AG20443 (cell line): ENCODE measurements at places on chromosomes 1 and 21.

DNA sequence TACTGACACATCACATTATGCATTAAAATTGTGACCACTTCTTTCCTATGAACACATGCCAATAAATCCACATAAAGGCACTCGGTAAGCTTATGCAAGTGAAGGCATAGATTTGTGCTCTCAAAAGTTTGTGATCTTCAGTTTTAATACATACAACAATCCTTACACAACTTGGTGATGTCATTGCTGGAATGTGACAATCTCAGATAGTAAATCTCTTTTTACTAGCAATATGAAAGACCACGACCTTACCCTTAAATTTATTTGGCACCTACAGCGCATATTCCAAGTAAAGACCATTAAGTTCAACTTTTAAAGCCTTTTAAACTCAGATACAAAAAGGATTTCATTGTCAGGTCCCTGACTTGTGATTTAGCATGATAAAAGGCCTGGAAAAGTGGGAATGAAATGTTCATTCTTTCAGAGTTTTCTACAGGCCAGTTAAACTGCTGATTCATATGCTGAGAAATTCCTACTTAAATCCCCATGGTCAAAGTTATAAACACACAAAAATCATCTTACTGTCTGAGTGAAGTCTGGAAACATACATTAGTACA lies 157.4 kb downstream of the SIPA1L2 start:
- peak; percentile 34 for DNase-seq

GRCh38 chr1:169163059-169163458 lies 56.6 kb downstream of the ATP1B1 start:
- DNase-seq, result no peak

GRCh38 chr1:57157818-57158603 lies 192.2 kb upstream of the C8B start:
- no peak for DNase-seq

GRCh38 chr1:226618380-226618779 lies 69.8 kb downstream of the STUM start:
- DNase-seq, result no peak

- DNase-seq, result no peak
Measured at GRCh38 chr1:43419627-43420425, 30.1 kb downstream of the SZT2 start.

DNA sequence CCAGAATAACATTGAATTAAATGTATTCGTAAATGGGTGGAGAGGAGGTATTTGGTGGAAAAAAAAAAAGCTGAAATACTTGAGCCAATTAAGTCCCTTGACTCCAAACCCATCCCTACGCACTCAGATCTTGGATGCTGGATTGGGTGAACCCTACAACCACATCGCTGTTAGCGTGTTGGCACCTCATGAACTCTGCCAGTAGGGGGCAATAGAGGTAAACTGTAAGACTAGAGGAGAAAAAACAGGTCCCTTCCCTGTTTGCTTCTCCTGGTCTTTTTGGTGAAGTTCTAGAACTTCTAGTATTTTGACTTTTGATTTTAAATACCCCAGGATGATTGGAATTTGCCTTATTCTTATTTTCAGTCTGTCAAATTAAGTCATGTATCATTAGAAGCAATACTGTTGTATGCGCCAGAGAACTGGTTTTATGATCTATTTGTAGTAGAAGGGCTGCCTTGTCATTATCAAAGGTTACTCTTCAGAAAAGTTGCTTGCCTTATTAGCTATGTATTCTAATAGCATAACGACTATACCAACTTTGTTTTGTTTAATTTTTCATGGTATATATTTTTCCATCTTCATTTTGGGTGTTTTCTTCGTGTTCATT lies 1.9 kb upstream of the OR13G1 start:
- DNase-seq, result peak; percentile 19
